ENCODE measurements at places on chromosomes 1 and 21.

DNA sequence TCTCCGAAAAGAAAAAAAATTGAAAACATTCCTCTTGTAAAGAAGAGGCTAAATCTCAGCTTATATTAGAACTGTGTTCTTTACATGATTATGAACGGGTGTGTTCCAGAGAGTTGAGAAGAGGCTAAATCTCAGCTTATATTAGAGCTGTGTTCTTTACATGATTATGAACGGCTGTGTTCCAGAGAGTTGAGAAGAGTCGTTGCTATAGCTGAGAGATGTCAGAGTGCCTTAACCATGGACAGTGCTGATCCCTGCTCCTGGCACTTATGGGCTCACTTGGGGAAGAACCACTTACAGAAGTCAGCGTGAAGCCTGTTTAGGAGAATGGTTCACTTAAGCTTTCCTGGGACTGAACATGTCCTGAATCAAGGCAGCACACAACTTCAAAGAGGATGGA, 35.0 kb downstream of the SLC35F3 start:
- no peak for DNase-seq

DNA sequence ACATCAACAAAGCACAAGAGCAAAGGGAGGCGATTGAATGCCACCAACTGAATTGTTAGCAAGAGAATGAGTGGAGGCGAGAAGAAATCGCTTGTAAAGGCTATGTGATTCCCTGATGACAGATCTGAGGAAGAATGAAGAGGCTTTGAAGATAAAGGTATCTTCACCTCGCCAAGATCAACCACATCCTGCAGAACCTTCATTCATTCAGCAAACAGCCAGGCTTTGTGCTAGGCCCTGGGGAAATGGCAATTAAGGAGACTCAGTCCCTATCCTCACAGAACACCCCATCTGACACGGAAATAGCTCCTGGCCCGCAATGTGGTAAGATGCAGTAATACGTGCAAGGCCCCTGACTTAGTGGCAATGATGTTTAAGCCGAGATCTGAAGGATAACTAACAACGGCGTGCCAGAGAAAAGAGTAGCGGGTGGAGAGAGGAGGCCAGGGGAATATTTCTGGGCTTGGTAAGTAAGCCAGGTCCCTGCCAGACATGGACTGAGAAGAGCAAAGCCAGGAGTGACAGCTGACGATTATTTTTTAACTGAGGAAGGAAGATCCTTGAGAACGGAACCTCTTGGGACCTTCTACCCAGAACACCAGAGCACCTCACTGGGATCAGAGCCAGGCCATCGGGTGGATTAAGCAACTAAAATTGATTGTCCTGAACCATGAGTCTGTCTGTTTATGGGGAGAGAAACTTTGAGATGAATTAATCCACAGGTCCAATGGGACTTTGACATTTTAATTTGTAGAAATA, 4.6 kb upstream of the VSIG8 start:
- no peak for DNase-seq

DNA sequence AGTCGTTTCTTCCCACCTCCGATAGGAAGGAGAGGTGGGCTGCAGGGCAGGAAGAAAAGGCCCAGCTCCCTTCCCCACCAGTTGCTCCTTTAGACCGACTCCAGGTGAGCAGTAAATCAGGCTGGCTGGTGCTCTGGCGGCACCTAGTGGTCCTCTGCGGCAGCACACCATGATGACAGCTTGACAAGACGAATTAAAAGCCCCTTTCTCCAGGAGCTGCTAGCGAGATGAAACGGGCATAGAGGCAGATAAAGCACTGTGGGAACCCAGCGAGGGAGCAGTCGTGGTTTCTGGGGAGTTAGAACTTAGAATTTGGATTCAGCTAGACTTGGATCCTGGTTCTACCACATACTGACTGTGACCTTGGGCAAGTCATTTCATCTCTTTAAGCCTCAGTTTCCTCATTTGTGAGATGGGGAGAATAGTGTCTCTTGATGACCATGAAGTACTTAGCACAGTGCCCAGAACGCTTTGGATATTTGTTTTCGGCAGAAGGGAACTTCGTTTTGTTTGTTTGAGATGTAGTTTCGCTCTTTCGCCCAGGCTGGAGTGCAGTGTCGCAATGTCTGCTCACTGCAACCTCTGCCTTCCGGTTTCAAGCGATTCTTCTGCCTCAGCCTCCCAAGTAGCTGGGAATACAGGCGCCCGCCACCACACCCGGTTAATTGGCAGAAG, 21.8 kb upstream of the COL9A2 start:
- no peak for DNase-seq

GRCh38 chr1:216749232-216749631, 26.0 kb upstream of the ESRRG start:
- DNase-seq: no peak

DNA sequence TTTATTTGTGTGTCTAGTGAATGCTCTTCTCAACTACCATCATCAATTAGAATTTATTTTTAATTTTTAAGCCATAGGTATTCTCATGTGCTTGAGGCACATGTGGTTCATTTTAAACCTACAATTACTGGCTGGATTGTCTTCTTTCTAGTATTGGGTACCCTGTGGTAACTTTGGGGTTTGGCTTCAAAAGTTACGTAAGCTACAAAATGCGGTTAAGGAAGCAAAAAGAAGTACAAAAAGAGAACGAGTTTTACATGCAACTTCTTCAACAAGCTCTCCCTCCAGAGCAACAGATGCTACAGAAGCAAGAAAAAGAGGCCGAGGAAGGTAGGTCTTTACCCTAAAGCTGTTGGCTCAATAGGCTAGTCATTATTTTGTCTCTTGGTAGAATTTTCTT, 25.8 kb downstream of the MACO1 start:
- no peak for DNase-seq

- DNase-seq: no peak
Measured at GRCh38 chr1:233327651-233328141, at the start of gene MAP3K21. MAP3K21 (plus strand) TSS chr1:233327724; CDS start chr1:233328029, 305 bp downstream.

GRCh38 chr1:45325851-45326506, 716 bp upstream of the HPDL start:
- no peak for DNase-seq

DNA sequence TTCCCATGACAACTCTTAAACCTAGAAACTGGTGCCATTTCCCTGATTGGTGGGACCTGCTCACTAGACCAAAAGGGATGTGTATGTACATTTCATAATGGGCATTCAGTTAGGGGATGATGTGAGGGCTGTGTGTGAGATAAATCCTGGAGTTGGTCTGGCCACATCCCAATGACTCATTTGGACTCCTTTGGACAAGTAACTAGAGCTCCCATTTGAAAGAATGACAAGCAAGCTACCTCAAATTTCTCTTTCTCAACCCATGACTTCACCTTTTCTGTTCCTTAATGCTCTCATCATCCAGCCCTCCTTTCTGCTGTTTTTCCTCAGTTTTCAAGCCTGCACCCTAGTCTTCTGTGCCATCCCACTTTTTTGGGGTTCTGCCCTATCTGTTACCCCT, 27.9 kb downstream of the EBNA1BP2 start:
- no peak for DNase-seq

DNA sequence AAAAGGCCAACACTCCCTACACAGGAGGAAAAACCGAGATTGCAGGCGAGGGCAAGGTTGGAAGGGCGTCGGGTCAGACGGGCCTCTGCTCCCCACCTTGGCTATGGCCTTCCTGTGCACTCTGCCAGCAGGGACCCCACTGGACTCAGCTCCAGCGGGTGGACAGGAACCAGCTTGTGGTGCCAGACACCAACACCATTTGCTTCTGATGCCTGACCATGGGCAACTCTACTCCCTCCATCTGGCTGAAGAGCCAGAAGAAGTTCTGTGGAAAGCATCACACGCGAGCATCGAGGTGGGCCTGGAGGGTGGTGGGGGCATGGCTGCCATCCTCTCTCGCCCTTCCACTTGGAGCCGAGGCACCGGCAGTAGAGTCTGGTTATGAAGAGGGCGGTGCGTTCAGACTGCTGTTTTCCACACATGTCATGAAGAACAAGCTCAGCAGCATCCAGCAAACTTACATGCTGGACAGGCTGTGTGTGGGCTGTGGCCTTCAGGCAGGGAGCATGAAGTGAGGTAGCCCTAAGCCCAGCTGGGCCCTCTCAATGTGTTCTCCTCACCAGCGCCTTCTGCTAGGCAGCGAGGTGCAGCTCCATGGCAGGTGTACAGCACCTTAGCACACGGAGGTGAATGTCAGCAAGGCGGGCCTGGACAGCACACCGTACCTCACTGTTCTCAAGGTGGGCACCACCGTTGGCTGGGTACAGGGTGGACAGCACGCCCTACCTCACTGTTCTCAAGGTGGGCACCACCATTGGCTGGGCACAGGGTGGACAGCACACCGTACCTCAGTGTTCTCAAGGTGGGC, 15.6 kb upstream of the ZNF669 start:
- DNase-seq: no peak

DNA sequence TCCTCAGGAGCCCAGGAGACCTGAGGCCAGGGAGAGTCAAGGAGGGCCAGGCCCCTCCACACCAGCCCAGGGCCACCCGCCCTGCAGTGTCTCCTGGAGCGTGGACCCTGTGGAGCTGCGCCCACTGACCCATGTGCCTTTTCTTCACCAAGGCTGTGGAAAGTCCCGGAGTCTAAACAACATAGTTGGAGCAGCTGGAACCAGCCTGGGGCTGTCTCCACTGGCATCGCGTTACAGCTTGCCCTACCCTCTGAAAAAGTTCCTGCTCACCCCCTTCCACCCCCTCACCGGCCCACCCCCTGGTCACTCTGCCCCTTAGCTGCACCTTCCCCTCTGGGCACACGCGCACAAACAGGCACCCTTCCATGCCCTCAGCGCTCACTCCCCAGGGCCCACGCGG, 18.3 kb downstream of the KCNC4 start:
- no peak for DNase-seq

- no peak for DNase-seq
Measured at GRCh38 chr1:197463142-197463541, 195.1 kb downstream of the CRB1 start.

DNA sequence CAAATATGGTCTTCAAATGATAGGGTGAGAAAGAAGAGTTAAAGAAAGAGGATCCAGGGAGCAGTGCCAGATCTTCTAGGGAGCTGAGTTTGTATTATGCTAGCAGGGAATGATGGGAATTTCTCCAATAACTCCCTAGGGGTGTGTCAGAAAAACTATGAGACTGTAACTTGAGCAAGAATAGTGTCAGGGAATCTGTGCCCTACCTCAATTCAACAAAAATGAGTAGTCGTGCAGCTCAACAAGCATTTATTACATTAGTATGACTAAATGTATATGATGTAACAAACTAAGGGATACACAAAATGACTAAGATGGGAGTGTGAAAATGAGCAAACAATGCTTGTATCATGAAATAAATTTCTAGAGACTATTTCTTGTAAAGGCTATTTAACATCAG, 24.2 kb downstream of the SPAG17 start:
- DNase-seq: no peak

DNA sequence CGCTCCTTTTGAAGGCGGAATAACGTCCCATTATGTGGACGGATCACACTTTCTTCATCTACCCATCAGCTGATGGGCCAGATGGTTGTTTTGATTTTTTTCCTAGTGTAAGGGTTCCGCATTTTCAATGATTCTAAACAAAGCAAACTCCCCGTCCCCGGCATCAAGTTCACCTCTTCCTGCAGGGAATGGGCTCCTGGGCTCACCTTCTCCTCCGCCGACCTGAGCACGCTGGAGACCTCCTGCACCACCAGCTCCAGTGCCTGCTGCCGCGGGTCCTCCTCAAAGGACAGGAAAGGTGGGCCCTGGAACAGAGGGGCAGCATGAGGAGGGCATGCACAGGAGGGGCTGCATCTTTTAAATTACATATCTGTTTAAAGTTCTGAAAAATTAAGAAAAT, 11.9 kb downstream of the C2CD2 start:
- no peak for DNase-seq
